Iris pigment epithelial cell (primary cell): ENCODE measurements at places on chromosomes 11 and 22.

DNA sequence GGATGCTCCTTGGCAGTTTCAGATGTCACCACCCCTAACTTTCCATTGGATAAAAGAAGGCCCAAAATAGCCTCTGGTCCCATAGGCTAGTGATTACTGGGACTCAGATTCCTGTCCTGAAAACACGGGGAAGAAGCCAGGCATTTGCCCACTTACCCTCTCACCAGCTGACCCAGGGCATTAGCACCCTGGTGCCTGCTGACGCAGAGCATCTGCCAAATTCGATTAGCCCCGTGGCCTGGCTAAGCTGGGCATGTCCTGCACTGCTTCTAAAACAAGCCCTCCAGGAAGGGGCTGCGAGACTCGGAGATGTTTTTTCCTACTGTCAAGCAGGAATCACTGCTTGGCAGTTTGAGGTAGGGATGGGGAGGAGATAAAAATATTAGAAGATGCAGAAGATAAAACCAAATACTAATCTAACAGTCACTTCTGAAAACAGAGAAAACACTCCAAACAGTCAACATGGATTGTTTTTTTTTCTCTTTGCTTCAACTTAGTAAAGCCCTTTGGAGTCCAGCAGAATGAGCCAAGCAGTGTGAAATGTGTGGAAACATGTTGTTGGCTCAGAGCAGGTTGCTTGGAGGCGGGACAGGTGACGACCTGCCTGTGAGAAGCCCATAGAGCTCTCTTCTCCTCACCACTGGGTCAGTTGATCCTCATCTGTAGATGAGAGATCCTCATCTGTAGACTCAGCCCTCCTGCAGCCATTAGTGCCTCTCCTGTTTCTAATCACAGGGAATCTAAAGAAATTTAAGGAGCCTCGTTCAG is 54.0 kb downstream of the BDNF start:
- DNase-seq: peak; percentile 34

DNA sequence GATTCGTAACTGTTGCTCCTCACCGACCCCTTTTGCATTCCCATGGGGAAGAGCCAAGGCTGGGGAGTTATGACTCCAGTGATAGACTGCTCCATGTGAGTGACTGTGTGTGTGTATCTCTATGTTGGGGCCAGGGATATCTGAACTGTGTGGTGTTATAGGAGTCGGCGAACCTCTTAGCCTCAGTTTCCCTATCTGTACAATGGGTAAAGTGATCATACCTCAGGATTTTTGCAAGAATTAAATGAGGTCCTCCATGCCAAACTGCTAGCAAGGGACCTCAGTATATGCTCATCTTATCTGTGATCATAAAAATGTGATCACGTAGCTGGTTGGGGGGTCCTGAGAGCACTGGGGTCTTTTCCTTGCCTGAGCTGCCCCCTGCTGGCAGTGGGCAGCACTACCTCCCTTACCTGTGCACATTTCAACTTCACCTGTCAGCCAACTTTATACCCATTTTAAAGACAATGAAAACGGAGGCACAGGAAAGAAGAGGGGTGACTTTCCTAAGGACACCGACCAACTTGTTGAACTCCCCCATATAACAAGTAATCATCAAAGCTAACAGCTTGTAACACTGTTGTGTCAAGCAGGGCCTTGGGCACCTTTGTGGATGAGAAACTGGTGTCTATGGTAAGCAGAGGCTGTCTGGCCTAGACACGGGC is 1.4 kb upstream of the DPP3 start:
- DNase-seq: no peak

DNA sequence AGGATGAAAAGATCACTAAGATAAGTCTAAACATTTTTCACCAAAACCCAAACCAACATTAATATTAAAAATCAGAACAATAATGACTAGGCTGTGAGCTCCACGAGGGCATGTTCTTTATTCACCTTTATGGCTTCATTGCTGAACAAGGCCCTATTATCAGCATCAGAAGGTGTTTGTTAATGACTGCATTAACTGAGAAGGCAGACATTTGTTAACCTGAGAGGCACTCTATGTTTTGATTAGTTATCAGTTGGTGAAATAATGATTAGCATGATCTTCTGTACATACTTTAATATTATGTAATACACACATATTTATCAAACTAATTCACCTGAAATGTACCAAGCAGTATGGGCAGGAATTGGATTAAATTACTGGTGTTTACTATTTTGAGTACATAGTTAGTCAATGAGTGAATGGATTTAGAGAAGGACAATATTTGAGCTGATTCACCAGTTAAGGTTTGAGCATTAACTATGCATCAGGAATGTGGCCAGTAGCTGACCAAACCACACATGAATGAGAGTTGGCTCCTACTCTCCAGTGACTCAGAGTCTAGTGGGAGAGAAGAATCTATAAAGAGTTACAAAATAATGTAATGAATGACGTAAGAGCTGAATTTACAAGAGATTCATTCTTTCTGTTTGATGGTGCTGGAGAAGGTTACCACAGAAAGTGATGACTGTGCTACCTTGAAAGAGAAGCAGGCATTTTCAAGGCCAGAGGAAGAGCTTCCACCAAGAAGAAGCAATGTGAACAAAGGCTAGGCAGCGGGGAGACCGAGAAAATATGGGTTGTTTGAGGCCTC is 6.7 kb downstream of the IL18 start:
- peak; percentile 99 for DNase-seq

GRCh38 chr22:17754233-17754925 is 19.9 kb downstream of the BID start:
- no peak for DNase-seq

DNA sequence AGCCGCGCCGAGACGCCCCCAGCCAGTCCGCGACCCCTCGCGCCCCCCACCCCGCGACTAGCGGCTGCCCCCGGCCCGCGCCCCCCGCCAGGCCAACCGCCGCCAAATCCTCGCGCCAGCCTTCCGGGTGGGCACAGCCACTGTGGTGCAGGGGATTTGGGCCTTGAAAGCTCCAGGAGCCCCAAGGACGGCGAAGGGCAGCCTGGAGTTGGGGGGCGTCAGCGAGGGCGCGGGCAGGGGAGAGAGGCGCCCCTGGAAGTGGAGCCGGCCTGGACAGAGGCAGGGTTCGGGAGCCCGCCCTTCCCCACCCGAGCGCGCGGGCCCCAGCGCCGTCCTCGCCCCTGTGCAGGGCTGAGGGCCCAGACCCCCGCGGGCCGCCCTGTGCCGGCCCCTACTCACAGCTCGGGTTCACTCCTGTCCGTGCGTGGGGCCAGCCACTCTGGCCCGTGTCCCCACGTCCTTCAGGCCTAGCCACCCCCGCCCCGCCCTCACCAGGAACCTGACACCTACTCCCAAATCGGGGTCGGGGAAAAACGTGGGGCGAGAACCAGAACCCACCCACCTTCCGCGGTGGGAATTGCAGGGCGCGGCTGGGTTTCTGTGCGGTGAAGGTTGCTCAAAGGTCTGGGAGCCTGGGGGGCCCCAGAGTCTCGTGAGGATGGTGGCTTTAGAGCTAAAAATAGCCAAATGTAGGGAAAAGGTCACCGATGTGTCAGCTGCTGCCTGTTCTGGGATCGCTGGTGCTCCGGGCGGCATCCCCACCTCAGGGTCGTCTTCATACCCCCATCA is at the start of gene CPT1B:
TSS of gene CPT1B (minus strand) at position 441 of the 789 bp plus-strand sequence. CDS start 512 bp downstream, outside the sequence.
- DNase-seq: no peak

DNA sequence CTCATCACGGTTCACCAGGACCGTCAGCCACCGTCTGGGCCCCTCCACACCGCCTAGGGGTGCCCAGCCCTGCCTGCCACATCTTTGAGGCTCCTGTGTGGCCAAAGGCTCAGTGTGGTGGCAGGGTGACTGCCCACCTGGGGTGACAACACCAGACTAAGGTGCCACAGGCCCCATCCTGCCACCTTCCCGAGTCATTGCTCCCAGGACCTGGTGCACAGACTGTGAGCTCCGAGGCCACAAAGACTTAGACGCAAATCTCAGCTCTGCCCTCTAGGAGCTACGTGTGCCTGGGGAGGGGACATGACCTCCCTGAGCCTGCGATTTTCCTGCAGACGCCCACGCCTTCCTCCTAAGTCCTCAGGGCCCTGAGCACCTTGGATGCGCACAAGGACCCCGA is 36.5 kb downstream of the KIAA0930 start:
- DNase-seq: no peak

DNA sequence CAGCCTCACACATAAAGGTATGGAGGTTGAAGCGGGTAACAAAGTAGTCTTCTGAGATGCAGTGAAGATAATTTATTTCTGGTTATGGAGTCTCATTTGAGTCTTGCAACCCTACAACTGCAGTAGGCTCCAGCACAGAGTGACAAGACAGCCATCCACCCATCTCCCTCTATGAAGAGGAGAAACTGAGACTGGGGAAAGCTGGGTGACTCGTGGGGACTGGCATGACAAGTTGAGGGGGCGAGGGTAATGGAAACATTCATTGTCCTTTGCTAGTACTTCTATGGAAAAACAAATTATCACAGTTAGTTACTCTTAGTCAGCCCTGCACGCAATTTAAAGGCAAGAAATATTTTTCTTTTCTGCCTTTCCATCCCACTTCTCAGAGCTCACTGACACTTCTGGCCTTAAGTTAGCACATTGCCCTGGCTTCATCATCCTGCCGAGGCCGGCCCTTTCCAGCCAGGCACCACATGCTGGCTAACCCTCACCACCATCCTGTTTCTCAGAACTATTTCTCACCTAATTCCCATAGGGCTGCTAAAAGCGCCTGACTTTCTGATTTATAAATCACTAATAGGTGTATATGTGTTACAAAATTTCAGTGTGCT is 361.1 kb downstream of the ETS1 start:
- no peak for DNase-seq

DNA sequence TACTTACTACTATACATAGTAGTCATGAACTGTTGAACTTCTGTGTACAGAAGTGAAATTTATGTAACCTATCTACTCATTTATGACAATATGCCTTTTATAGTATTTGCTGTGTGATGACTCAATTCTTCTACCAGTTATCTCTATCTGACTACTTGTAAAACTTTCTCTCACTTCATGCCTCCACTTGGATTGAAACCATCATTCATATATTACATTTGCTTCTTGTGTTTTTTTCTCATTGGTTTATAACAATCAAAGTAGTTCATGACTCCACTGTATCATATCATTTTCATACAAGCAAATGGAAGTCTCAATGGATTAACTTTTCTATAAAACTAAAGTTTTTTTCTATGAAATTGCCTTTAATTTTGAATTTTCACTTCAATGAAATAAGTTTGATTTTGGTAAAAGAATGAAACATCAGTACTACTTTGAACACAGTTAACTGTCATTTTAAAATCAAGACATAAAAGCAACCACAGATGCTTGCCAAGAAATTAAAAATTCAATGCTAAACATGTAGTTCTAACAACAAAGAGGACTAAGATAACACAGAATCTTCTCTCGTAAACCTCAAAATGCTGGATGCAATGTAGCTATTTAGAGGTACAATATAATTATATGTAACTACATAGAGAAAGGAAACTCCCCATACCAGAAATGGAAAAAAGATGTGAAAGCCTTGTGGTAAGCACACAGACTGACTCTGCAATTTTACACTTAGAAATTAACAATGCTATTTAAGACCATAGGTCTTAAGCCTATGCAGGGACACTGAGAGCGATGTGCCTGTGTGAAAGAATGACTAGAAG is 27.6 kb upstream of the EXPH5 start:
- peak; percentile 54 for DNase-seq

DNA sequence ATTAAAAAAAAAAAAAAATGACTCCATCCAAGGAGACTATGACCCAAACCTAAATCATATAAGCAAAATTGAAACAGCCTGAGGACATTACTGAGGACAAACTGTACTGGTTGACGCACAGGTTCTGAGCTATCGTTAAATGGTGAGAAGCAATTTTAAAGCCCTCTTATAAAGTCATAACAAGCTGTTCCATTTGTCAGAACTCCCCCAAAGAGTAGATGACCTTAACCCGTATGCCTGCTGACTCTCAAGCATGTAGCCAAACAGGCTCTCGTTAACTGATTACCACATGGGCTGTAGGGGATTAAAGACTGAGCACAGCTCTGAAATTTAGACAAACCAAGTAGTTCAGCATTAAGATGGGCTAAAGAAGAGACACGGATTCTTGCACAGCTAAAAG is 2.2 kb downstream of the CRYAB start:
- DNase-seq: no peak

DNA sequence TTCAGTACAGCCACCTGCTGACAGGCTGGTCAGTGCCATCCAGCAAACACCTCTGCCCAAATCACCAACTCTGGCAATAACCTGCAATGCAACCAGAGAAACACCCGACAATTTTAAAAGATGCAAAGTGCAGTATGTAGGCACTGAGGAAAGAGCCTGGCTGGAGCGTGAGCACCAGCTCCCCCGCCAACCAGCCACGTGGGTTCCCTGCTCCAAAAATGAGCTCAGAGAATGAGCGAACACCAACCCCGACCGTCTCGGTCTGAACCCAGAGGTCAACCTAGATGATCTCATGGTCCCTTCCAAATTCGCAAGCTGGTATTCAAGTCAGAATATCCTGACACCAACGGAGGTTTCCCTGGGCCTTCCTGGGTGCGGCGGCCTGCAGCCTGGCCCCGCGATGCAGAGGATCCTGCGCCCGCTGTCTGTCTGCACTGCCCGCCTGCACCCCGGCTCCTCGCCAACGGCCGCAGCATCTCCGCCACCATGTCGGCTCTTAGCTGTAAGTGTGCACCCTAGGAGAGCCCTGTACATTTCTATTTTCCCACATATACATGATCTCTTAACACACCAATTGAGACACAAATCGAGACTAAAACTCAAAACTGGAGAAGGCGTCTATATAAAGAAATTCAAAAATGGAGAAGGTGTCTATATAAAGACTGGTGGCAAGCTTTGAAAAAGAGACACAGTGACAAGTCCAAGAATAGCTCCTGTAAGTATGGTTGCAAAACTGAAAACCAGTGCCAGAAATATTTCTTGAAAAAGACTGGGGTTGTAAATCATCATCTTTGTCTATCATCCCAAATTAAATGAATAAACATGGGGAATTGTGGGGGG is 22.8 kb downstream of the TMEM184B start:
- DNase-seq: no peak

GRCh38 chr22:29313126-29313575 is 2.3 kb downstream of the RASL10A start:
- peak; percentile 45 for DNase-seq
